K562 (cell line): ENCODE measurements at places on chromosomes 2 and 18.

- no peak for DNase-seq
These were observed 280.9 kb upstream of the FANCL start for GRCh38 chr2:58521803-58522554.

DNA sequence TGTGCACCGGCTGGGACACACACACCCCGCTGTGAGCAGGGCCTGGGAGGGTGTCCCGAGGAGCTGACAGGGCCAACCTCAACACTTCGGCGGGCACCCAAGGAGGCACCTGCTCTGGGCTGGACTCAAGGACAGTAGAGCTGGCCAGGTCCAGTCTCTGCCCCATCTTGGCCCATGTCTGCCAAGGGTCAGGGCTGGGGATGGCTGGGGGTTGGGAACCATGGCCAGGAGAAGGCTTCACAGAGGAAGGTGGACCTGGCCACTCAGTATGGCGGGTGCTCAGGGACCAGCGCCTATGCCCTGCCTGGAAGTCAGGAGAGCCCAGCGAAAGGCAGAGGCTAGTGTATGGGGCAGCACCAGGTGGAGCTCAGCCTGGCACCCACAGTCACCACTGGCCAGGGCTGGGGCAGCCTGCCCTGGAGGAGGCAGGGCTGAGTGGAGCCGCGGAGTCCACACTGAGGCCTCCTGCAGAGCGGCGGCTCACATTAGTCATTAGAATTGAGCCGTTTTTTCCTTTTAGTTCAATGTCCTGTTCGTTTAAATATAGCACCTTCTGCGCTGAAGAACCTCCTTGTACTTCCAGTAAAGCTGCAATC lies 4.2 kb downstream of the ERFE start:
- DNase-seq, result no peak

- DNase-seq, result no peak
These were observed 49.7 kb downstream of the TRIB2 start for GRCh38 chr2:12766421-12766879.

DNA sequence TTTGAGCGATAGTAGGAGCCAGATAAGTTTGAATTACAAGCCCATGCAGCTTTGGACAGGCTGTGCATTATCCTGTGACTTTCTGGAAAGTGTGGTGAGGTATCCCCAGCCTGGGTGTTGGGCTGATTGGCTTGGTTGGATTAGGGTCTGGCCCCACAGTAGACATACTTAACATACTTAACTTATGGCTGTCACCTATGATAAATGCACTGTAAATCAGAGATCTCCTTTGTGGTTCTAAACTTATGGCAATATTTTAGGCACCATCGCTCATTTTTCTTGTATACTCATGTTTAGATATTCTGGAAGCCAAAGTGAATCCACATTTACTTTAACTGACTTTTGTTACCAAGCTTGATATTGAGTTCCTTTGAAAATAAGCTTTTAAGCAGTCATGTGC lies 54.8 kb downstream of the SPTBN1 start:
- DNase-seq, result no peak

DNA sequence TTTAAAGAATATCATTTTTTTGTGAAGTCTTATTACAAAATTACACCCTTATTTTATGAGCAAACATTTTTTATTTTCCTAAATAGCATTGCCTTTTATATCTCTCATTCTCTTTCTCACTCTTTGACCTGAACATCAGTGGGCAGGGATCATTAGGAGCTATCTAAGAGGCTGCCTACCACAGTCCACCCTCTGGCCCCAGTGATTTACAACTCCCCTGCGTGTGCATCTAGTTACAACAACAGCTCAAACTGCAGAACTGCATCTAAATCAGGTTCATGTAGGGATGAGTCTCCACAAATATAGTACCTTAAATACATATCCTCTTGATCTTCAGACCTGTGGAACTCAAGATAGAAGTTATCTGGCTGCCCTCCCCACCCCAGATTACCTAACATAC lies 172.4 kb upstream of the CXCR4 start:
- DNase-seq, result no peak

DNA sequence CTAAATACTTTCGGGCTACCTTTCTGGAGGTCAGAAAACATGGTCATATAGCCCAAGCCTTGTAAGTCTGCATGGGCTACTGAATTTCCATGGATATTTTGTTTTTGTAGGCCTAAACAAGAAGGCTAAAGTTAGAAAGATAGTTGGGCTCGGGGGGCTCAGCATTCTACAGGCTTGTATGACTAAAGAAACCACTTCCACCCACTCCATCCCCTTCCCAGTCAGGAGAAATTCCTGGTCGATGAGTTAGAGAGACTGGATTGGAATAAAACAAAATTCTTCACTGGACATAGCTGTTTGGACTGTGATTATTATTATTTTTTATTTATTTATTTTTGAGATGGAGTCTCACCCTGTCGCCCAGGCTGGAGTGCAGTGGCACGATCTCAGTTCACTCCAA lies 539.4 kb upstream of the TNP1 start:
- DNase-seq, result no peak
